NCI-H69 (cell line): ENCODE measurements at places on chromosomes 2 and 18.

DNA sequence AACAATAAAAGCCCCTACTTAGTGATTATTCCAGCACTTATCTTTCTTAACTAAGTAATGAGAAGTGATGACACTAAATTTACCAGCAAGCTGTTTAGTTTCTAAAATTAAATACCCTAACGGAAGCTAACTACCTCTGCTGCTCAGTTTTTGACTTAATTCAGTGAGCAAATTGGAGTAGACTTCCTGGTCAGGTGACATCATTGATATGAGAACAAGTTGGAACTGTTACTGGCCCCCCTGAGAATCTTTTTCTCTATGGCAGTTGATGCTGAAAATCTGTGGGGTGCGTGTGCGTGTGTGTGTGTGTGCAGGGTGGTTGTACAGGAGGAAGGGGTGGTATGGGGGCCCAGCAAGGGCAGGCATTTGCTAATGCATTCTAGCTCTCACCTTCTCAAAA lies 35.5 kb upstream of the BMP10 start:
- no peak for DNase-seq

DNA sequence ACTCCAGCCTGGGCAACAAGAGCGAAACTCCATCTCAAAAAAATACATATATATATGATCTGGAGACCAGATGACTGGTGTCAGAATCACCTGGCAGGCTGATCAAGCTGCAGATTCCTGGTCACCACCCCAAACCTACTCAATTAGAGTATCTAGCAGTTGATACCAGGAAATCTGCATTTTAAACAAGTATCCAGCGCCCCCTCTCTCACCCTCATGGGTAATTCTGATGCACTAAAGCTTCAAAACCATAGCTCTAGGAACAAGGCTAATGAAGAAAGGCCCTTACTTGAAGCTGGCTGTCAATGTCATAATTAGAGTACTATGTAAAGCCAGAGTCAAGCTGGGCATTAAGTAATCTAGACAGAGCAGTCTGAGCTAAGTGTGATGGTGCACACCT lies 25.0 kb upstream of the PCBP1 start:
- peak; percentile 2 for DNase-seq

GRCh38 chr2:13779996-13780395 lies 852.5 kb upstream of the LRATD1 start:
- peak; percentile 41 for DNase-seq

- DNase-seq, result peak; percentile 84
Observed at GRCh38 chr18:46754661-46755292, 2.1 kb downstream of the ST8SIA5 start.
